ENCODE measurements at places on chromosomes 1 and 21.

GRCh38 chr1:46081206-46081605, 51.2 kb downstream of the PIK3R3 start:
- DNase-seq: no peak

DNA sequence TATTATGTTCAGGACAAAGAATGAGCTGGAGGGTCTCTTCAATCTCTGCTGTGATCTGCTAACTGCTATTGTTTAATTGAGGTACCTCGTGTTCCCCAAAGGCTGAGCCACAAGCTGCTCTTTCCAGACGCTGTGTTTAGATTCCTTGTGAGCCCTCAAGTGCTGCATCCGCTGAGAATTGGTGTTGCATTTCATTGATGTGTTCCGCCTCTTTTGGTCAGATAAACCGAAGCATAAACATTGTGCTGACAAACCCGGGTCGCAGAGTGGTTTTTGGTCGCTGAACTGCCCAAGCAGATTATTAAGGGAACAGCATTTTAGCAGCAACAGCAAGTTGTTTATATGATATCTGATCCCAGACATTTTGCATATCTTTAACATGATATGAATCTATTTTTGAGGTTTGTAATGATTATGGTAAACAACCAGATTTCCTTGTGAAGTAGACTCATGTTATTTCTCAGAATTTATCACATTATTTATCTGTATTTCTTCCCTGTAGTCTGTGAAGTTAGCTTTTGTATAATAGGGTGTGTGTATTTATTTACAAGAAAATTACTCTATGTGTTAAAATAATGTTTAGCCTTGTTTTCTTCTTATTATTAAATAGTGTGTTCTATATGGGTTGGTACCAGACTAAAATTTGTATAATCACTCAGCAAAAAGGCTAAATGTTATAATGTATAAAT, 217.2 kb upstream of the C1orf105 start:
- DNase-seq: no peak

GRCh38 chr1:181548497-181548896, 65.2 kb downstream of the CACNA1E start:
- DNase-seq: no peak

- DNase-seq: no peak
These were observed 181.3 kb upstream of the DMRTA2 start for GRCh38 chr1:50604580-50604979.

DNA sequence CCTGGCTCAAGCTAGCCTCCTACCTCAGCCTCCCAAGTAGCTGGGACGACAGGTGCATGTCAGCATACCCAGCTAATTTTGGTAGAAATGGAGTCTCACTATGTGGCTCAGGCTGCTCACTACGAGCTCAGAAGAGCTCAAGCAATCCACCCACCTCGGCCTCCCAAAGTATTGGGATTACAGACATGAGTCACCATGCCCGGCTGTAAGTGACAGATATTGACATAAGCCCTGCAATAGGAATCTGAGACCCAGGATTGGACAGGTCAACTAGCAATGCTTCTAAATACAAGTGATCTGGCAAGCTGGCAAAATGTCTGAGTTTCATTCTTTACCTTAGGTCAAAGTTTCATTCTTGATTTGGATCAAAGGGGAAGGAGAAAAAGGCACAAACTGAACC, 40.5 kb upstream of the H6PD start:
- DNase-seq: no peak

GRCh38 chr21:45460611-45461368, 55.8 kb downstream of the COL18A1 start:
- peak; percentile 56 for DNase-seq

DNA sequence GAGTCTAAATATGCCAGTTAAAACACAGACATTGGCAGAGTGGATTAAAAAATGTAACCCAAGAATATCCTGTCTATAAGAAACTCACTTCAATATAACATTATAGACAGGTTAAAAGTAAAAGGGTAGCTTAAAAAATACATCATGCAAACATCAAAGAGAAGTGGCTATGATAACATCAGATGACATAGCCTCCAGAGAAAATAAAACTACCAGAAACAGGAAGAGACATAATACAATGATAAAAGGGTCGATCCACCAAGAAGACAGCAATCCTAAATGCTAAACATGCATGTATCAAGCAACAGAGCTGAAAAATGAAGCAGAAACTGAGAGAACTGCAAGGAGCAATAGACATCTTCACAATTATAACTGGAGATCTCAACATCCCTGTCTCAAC, 190.2 kb upstream of the NR5A2 start:
- no peak for DNase-seq

DNA sequence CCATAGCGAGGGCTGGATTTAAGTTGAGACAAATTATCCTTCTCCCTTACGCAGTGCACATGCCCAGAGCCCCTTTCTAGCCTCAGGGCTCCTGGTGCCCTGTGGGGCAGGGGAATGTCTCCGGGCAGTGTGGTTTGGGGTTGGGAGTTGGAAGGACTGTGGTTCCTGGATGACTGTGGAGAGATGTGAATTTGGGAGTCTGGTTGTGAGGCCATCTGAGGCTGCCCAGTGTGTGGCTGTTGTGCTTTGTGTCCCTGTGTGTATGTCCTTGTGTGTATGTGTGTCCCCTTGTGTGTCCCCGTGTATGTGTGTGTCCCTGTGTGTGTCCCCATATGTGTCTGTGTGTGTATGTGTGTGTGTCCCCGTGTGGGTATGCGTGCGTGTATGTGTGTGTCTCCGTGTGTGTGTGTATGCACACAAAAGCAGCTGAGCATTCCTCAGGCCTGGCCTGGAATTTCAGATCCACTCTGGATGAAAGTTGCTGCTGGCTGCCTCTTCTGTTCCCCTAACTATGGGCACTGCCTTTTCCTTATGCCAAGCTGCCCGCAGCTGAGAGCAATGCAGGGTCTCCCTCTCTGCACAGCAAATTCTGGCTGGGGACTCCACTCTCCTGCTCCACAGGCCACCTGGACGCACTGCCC, 65.4 kb downstream of the UBIAD1 start:
- DNase-seq: no peak

DNA sequence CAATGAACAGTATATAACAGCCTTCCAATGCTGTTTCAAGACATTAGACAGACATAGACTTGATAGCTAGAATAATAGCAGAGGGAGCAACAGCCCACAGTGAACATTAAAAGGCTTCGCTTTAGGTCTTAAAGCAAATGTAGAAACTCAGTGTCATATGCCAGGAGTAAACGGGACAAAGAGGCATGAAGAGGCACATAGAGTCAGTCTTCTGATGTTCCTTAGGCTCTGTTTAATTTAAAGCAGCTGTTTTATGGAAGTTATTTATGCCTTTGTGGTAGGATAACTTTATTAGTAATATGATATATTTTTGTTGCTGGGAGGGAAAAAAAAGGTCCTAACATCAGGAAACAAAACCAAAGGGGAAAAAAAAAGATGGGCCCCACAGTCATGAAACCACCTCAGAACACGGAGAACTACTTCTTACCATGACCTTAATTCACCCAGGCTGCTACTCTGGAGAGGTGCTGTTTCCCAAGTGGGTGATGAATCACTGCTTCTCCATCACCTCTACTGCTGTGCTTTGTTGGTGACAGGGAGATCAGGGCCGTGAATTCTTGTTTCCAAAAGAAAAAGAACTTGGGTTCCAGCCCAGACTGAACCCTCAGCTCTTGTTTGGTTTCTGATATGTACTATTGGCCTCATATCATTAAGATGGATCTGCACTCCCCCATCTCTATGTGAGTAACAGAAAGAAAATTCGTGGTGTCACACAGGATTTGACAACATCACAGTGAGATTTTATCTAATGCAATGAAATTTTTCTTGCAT, 616.9 kb downstream of the KIF26B start:
- peak; percentile 32 for DNase-seq

GRCh38 chr1:10852018-10852417, 55.6 kb upstream of the CASZ1 start:
- DNase-seq: no peak

GRCh38 chr1:3413975-3414710, 40.3 kb upstream of the ARHGEF16 start:
- DNase-seq: no peak

DNA sequence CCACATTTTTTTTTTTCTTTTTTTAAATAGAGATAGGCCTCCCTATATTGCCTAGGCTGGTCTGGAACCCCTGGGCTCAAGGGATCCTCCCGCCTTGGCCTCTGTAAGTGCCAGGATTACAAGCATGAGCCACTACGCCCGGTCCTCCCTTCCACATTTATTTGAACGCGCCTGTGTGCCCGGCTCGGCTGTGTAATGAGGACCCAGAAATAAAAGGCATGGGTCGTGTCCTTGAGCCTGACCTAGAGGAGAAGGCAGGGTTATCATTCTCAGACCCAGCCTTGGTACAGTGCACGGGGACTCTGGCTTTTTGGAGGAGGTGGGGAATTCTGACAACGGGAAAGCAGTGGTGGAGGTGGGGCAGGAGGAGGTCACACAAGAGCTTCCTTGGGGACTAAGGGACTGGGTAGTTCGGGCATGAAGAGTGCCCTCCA, 841 bp downstream of the CENPF start:
- DNase-seq: peak; percentile 30

DNA sequence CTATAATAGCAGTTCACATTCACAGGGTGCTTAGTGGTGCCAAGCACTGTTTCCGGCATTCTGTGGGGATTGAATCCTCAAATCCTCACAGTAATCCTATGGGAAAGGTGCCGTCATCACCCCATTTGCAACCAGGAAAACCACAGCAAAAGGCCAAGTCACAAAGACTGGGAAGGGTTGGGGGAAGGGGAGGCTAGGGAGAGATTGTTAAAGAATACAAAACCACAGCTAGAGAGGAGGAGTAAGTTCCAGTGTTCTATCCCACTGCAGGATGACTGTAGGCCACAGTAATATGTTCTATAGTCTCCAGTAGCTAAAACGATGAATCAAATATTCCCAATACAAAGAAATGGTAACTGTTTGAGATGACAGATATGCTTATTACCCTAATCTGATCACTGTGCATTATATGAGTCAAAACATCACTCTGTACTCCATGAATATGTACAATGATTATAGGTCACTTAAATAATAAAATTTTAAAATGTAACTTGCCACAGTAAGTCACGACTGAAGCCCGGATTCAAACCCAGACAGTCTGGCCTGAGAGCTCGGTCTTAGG, 256.8 kb downstream of the TOMM20 start:
- peak; percentile 33 for DNase-seq

GRCh38 chr1:85818371-85818770, 110.1 kb upstream of the ZNHIT6 start:
- DNase-seq: no peak

- DNase-seq: no peak
These were observed 260.1 kb downstream of the VAV3 start for GRCh38 chr1:107704911-107705310.

GRCh38 chr1:202229376-202229775, 35.8 kb downstream of the LGR6 start:
- DNase-seq: no peak

- no peak for DNase-seq
These were observed 20.5 kb upstream of the LPAR3 start for GRCh38 chr1:84913555-84913892.

GRCh38 chr1:204714861-204715511, 29.4 kb upstream of the LRRN2 start:
- DNase-seq: no peak

- no peak for DNase-seq
These were observed 1089.8 kb upstream of the NCAM2 start for GRCh38 chr21:19908390-19908789.

GRCh38 chr1:9850442-9851162, 26.8 kb upstream of the CLSTN1 start:
- no peak for DNase-seq

DNA sequence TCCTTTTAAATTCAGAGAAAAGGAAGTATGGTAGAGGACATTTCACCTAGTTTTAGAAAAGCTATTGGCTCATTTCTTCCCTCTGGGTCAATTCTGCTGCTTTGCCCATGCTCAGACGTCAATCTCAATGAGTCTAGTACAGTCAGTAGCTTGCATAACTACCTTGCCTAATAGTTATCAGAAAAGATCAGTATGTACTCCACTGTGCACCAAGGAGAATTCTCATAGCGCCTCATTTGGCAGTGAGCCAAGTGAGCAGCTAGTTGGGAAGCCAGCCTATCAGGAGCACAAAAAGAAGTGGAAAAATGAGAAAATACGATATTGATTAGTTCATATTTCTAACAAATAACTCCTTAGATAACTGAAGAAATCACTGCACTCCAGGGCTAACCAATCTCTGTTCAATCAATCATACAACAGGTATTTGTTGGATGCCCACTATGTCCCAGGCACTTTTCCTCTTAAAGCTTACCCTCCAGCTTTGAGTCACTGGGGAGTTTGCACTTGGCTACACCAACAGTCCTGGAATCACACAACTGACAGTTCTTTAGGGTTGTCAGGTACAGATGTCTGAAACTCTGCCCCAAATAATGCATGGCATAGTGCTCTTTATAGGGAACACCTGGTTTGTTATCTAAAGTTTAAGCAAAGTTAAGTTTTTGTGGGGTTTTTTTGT, 50.2 kb downstream of the PRDX6 start:
- peak; percentile 14 for DNase-seq

DNA sequence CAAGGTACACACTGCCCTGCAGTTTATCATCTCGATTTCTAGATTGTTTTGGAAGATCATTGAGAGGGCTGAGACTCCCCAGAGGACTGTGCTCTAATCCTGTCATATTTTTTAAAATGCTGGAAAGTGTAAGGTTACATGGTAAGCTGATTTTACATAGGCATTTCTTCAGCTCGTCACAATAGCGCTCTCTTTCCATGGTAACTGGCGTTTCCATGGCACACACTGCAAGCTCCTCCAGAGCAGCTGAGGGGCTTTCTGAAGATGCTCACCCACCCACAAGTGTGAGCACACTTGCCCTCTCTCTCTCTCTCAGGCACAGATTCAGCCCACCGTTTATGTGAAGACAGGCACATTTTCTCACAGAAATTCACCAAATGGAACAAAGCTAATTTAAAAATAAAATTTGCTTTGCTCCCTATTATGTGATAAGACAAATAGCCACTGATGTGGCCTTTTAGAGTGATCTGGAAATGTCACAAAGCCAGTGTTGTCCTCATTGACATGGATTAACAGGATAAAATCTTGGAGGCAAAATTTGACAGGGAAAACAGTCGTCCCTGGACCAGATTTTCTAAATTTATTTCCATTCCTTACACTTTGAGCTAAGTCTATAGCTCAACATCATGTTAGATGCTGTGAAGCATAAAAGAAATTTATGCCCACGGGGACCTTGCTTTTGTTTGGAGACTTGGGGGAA, 421.5 kb downstream of the RWDD3 start:
- DNase-seq: no peak

- DNase-seq: no peak
These were observed 1.0 kb upstream of the MCOLN2 start for GRCh38 chr1:84997667-84998600.

- DNase-seq: no peak
These were observed 374.9 kb upstream of the PTBP2 start for GRCh38 chr1:96346719-96347118.

DNA sequence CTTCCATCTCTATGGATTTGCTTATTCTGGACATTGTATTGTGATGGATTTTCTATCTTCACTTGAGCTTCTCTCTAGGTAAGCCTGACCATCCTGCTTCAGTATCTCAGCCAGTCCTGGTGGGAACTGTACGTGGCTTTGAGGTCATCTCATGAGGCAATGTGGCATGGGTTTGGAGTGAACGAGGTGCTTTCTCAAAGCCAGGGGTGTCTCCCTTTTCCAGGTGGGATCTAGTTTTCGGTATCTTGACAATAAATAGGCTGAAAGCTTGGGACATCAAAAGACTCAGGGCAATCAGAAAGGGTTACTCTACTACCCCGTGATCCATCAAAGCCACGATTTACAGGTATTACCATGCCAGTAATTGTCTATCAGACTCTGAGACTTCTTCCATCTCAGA, 40.8 kb downstream of the AZIN2 start:
- no peak for DNase-seq

Data from urothelium cell line (cell line).